ENCODE measurements at places on chromosomes 1 and 21. TPM values are rescaled to one million over a fixed set of nuclear protein-coding genes. Genes with fewer than 3 reads are reported as not detected.
A peak's percentile ranks its signal among the peaks of the same experiment; 100 is the strongest.

DNA sequence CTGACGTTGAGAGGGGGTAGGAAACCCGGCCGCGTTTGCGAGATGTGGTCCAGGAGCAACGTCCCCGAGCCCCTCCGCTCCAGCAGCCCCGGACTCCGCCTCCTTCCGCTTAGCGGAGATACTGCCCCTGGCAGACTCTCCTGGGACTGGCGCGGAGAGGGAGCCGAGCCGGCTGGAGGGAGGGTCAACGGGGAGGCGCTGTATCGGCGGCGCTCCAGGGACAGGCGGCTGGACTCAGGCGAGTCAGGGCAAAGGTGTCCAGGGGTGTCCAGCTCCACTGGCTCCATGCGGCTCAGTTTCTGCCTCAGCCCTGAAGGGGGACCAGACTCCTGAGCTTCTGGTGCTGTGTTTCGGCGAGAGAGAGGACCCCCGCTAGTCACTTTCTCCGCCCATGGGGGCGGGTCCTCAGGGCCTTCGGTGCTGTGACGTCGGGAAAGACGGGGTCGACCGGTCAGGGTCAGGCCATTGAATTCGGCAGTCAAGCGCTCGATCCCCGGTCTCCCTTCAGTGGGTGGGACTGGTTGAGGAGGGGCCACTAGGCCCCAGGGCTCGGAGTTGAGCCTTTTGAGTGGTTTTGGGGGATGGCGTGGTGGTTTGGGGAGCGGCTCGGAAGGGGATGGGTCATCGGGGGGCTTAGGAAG, 2.8 kb upstream of the LIX1L start:
- DNase-seq: peak; percentile 71

DNA sequence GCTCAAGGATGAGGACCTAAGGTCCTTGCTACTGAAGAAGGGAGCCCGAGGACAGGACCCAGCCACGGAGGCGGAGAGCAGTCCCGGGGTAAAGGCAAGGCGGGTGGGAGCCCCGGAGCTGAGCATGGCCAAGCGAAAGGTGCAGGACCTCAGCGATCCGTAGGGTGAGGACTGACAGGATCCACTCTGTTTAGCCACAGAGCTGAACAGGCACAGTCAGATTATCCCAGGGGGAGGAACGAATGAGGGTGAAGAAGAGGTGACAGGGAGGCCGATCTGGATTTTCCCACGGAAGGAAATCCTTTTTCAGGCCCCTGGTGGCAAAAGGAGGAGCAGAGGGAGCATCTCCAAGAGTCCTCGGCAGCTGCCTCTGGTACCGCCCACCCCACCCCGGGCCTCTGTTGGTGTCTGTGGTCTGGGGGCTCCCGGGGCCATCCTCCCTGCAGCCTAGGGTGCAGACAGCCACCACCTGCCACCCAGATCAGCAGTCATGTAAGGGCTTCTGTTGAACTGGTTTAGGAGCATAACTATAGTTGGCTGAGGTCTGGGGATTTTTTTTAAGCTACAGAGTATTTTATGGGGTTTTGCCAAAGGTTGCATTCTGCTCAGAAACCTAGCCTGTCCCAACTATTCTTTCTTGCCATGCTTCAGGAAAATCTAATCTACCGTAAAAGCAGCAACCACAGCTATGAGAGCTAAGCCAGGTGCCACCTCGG, 32.3 kb upstream of the LBR start:
- DNase-seq: no peak

DNA sequence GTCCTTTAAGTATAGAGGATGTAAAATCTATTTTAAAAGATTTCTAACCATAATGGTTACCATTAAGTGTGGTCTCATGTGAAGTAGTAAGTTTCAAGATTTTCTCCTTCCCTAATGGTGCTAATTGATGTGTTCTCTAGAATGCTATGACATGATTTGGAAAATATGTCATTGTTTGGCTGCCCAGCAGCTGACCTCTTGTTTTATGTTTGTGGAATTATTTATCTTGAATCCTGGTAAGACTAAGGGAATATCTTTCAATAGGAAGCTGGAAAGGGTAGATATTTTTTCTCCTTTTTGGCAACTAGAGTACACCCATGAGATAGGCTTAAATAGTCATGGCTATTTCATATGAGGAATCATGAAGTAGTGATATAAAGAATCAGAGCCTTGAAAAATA, 139.8 kb upstream of the CHODL start:
- no peak for DNase-seq

DNA sequence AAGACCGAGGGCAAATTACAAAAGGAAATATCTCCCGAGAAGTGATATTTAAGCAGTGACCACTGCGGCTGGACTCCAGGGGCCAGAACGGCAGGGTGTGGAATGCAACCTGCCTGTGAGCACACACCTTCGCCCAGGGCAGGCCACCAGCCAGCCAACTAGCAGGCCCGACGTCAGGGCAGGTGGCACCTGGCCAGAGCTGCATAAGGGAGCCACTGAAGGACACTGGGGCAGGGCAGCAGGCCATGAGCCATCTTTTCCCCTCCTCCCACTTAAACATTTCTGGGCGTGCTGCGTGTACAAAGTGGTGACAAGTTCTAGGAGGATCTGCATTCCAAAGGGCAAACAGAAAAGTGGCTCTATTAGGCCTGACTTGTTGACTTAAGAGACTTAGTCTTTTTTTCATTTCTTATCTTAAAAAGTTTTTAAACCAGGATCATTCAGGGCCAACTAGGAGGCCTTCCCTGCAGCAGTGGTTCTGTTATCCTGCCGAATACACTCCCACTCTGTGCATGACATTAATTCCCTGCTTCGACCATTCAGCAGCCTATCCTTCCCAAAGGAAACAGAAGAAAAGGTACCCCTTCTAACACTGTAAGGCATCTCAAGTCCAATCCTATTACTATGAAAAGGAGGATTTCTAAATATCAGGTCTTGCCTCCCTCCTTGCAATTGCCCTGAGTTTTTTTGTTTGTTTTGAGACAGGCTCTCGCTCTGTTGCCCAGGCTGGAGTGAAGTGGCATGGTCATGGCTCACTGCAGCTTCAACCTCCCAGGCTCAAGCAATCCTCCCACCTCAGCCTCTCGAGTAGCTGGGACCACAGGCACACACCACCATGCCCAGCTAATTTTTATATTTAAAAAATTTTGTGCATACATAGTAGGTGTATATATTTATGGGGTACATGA, 96.3 kb downstream of the BCAR3 start:
- no peak for DNase-seq

DNA sequence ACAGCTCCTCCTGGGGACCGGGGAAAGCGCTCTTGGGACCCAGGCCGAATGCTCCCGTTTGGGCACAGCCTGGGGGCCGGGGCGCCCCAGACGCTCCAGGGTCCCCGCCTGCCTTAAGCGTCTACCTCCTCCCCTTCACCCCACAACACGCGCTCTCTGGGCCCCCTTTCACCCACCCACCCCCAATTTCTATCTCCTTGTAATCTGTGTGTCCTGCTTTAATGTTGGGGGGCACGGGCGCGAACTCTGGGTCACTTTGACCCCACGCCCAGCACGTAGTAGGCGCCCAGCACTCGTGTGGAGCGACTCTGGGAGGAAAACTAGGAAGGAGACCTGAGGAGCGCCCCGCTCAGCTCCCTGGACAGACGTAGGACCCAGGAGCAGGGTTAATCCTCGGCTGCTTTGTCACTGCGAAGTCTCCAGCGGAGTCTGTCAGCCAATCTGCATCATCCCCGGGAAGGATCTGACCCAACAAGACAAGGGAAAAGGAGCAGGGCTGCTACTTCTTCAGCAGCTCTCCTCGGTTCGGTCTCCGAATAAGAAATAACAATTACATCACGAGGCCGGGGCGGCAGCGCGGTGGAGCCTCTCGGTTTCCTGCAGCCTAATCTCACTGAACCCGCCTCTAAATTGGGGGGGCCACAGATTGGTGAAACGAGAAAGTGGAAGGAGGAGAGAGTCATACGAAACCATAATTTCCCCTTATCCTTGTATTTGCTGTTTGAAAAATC, 757 bp upstream of the NRIP1 start:
- DNase-seq: peak; percentile 87

The PRRX1 gene
- total RNA-seq: not detected

Measured in activated CD8-positive, alpha-beta memory T cell treated with anti-CD3 and anti-CD28 coated beads, Interleukin-2, amount 10 ng/mL, durations not matched to agents 7 days and 5 days (primary cell).